NCI-H446 treated with DMSO at 0.1 percent for 48 hours (cell line): ENCODE measurements at places on chromosomes 16 and 17.

DNA sequence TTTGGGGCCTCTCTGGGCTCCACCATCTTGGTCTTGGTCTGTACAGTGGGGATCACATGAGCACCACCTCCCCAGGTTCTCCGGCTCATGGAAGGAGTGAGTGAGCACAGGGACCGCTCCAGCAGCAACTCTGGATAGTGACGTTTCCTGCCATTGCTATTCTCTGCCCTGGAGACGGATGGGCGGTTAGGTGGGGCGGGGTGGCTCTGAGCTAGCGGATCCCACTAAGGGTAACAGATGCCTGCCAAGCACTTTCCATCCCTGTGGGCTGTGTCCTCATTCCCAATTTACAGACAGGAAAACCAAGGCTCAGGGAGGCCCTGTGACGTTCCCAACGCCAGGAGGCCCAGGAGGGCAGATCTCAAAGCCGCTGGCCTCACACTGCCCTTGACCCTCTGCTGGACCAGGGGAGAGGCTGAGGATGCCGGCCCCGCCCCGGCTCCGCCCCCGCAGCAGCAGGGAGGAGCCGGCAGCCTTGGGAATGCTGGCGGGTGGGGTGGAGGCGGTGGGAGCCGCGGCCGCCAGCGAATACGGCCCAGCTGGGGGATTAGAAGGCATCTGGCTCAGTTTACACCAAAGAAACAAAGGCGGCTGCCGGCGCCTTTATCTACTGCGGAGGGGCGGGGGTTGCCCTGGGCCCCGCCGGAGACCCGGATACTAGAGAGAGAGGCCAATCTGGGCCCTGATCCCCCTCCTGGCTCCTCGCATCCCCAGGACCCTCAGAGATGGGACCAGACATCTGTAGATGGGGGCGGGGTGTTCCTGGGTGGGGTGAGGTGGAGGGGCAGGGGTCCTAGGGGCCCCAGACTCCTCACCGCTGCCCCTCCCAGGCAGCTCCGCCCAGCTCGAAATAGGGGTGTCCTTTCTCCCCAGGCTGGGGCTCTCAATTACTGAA, 122.3 kb upstream of the CIBAR2 start:
- no peak for DNase-seq

DNA sequence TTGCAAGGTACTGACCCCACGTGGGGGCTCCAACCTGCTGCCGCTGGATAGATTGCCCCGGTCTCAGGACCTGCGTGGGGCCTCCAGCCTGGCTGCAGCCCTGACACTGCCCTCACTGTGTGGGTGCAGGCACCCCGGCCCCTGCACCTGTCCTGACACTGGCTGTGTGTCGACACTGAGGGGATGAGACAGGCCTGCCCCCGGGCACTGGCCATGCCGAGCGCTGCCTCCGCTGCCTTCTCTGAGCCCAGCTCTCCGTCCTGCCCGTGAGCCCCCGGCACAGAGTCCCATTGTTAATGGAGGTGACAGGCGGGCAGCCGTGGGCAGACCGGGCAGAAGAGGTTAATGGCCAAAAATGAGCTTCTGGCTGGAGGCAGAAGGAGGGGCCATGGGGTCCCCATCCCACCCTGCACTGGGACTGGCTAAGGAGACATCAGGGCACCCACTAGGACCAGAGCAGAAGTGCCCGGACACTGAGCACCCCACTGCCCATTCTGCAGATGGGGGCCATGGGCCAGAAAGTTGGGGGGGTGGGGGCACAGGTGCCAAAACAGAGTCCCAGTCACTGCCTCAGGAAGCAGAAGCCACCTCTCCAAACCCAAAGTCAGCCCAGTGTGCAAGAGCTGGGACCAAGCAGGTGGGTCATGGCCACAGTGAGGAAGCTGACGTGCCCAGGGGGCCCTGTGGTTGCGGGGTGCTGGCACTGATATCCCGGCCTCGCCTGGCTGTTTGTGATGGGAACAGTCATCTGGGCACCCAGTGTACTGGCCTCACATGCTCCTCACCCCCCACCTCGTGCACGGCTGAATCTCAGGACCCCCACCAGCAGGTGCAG, 2.5 kb upstream of the PRR35 start:
- no peak for DNase-seq

GRCh38 chr16:53864819-53865493, 161.0 kb downstream of the FTO start:
- DNase-seq, result no peak

DNA sequence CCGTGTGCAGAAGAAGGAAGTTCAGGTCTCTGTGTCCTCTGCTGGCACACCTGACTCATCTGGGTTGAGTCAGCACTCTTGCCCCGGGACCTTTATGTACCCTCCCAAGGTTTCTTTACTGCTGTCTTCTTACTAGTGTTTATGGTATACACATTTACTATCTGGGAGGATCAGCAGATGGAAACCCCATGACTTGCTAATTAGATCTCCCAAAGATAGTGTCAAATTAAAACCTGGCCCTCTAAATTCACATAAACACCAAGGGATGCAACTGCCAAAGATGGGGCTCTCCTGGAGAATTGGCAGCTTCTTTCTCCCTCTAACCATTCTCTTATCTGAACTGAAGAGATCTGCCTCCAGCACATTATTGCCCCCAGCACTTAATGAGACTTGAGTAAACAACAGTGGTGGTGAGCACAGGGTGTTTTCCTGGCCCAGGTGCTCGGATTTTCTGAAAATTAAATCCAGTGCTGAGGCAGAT, 718.1 kb upstream of the SOX9 start:
- DNase-seq, result no peak

GRCh38 chr16:67397812-67398545, 4.7 kb upstream of the TPPP3 start:
- DNase-seq, result no peak

DNA sequence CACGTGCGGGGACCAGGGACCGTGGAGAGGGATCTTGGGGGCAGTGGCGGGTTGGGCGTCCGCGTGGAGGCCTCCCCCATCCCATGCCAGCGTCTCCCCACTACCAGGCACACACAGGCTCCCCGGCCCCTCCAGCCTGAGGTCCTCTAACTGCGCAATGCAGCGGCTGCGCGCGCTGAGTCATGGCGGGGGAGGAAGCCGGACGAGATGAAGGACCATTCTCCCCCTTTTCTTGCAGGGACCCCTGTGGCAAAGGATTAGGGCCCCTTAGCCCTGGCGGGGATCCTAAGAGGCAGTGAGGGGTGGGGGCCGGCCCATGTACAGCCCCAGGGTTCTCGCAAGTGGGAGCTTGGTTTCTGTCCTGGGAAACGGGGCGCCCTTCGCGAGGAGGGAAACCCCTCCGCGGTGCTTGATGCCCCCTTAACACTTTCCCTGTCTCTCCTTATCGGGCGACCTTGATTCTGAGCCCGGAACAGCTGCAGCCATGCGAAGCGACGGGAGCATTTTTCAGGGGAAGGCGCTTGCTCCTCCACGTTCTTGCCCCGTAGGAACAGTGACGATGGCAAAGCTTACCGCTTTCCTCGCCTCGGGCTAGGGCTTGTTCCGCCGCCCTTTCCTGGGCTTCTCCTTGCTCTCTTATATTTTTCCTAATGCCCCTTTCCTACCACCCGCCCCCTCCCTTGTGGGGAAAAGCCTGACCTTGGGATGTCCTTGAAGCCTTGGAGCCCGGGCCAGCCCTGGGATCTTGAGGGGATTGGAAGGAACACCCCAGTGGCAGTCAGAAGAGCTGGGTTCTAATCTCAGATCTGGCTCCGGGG, 592 bp downstream of the ALDOA start:
- no peak for DNase-seq

- DNase-seq, result no peak
Measured at GRCh38 chr17:49327835-49328784, 33.9 kb downstream of the ZNF652 start.

- DNase-seq, result peak; percentile 16
Measured at GRCh38 chr17:37488607-37489196, 989 bp upstream of the DUSP14 start.

GRCh38 chr17:6328279-6328678, 106.6 kb downstream of the AIPL1 start:
- no peak for DNase-seq

DNA sequence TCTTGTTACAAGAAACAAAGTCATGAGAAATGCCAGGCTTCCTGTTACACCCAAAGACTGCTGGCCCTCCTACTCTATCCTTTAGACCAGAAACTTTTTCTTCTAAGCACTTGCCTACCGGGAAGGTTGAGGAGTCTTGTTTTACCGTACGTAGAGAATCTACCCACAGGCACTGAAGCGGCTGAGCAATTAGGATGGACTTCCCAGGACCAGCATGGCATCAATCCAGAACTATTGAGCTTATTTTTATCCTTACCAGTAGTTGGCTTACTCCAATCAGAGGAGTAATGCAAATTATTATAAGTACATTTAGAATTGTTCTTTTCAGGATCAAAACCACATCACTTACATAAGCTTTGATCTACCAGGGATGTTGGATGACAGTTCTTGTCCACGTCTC, 25.6 kb downstream of the CEP95 start:
- no peak for DNase-seq

GRCh38 chr17:8455665-8456209, 20.1 kb downstream of the NDEL1 start:
- no peak for DNase-seq
